ENCODE measurements at places on chromosomes 5 and 9.

GRCh38 chr9:85151741-85152140, 482.2 kb downstream of the NTRK2 start:
- DNase-seq, result no peak

GRCh38 chr5:124461157-124461556, 285.3 kb downstream of the ZNF608 start:
- DNase-seq, result no peak

DNA sequence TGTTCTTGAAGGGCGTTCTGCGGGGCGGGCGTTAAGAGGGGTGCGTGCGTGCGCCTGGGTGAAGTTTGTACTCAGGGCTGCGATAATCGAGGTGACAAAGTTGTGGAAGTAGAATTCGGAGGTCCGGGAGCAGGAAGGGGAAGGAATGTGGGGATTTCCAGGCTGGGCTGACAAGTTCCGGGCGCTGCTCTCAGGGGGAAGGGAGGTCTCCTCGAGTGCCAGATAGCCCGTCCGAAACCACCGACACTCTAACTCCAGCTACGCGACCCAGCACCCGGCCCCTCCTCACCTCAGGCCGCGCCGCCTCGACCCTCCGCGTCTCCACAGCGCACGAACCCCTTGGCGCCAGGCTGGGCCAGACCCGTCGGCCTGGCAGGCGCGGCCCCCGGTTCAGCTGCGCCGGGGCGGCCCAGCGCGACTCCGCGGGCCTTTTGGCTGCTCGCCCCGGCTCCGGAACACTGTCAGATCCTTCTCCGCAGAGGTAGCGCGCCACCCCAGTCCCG, at the start of gene IL6ST:
Gene IL6ST, minus strand, starts transcription at position 469 of the 503 bp plus-strand sequence. CDS start 18,685 bp downstream, outside the sequence.
- DNase-seq, result no peak

- no peak for DNase-seq
Observed at GRCh38 chr5:66959653-66960052, 236.9 kb downstream of the CD180 start.

GRCh38 chr9:134032456-134033222, 7.4 kb downstream of the BRD3OS start:
- no peak for DNase-seq

DNA sequence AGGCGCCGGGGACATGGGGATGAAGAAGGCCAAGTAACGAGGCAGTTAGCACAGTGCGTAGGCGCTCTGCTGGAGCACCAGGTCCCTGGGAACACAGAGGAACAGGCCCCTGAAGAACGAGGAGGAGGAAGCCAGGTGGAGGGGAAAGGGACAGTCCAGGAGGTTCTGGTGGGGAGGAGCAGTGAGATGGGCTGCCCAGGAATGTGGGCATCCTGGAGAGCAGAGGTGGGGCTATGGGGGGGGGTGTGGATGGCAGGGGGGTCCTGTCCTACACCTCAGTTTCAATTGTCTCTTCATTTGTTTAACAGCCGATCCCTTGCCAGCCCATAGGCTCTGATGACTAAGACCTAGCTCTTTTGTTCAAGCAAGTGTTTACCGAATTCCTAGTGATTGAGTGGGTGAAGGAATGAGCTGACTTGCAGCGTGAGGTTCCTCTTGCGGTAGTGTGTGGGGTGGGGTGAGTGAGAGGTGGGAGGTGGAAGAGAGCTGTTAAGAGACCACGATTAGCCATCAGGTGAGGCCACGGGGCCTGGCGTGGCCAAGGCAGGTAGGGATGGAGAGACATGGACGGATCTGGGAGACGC, 8.4 kb upstream of the PHYHD1 start:
- DNase-seq, result peak; percentile 89

GRCh38 chr5:127650649-127651048, 1.8 kb downstream of the CTXN3 start:
- no peak for DNase-seq

Measured in endodermal cell (in vitro differentiated cells).